B cell (primary cell): ENCODE measurements at places on chromosomes 12 and 14.

DNA sequence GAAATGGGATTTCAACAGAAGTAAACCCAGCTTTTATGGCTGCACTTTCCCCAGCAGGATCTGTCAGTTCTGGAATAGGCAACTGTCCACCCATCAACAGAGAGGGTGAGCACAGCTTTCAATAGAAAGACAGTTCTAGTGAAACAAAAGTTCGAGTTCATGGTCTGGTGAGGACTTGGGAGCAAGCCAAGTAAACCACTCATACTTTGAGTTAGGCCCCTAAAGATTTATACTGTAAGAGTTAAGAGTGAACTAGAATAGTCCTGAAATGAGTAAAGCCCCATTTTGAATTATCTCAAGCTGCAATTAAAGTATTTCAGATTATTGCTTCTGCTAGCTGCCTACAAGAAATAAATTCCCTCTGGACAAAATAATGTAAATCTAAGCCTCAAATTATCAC, 82.6 kb downstream of the METTL25 start:
- H3K4me1 ChIP-seq = no peaks in the 10 kb centered on the region
- no peak overlapping the region for H3K4me3 ChIP-seq
- peaks cover 2% of the 10 kb centered on the region for H3K36me3 ChIP-seq
- no peak for DNase-seq

DNA sequence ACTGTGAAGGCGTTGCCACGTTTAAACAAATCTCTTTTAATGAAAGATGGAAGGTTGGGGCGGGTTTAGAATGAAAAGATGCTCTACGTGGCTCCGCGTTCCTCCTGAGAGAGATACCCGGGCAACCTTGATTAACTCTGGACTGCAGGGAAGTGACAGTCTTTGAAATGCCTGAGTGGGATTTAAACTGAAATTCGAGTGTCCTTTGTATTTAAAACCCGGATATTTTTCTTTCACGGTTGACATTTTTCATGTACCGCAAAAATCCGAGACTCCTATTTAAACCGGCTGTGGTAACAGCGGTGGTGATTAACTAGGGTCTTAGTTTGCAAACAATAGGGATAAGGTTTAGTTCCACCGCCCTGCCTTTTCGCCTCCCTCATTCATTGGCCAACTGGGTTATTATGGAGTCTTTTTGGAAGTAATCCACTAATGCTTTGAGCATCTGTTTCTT, 707 bp downstream of the G2E3 start:
- H3K4me1 ChIP-seq = peaks cover 15% of the 10 kb centered on the region
- peak overlapping the region; percentile 77 for H3K27ac ChIP-seq
- H3K4me3 ChIP-seq = peak overlapping the region; percentile 97
- no peaks in the 10 kb centered on the region for H3K27me3 ChIP-seq

DNA sequence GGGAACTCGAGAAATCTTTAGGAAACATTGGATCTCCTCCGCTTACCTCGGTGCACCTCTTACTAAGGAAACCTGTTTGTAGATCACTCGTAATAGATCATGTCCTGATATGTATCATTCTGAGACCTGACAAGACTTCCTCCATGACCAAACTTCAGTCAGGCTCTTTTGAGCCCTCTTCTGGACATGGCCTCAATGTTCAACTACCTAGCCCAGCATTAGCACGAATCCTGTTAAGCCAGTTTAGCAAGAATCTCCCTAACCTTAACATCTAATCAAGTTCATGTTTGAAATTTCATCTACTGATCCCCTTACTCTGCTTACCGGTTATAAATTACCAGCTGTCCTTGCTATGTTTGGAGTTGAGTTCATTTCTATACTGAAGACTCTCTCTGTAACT, 713.9 kb upstream of the USP15 start:
- H3K4me1 ChIP-seq = no peaks in the 10 kb centered on the region
- DNase-seq = no peak
- no peaks in the 10 kb centered on the region for H3K27me3 ChIP-seq

DNA sequence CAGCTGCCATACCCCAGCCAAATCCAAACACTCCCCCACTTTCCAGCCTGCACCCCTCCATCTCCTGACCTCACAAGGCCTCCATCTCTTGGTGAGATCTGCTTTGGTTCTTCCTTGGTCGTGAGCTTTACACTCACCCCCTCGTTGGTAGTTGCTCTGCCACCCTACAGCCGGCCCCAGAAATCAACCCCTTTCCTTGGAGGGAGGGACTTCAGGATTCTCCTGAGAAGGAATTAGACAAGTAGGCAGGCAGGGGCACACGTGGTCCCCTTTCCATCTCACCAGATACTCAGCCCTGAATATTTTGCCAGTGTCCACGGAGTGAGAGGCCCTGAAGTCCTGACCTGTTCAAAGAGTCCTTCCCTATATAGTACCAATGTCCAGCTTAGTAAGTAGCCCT, 120.0 kb upstream of the PWP1 start:
- DNase-seq = no peak
- no peak overlapping the region for H3K4me3 ChIP-seq
- no peaks in the 10 kb centered on the region for H3K36me3 ChIP-seq

GRCh38 chr14:99440278-99440677, 40.4 kb downstream of the SETD3 start:
- no peaks in the 10 kb centered on the region for H3K27me3 ChIP-seq
- peaks cover 23% of the 10 kb centered on the region for H3K36me3 ChIP-seq
- DNase-seq = no peak
- peaks cover 5% of the 10 kb centered on the region for H3K4me1 ChIP-seq
- H3K4me3 ChIP-seq = no peak overlapping the region

DNA sequence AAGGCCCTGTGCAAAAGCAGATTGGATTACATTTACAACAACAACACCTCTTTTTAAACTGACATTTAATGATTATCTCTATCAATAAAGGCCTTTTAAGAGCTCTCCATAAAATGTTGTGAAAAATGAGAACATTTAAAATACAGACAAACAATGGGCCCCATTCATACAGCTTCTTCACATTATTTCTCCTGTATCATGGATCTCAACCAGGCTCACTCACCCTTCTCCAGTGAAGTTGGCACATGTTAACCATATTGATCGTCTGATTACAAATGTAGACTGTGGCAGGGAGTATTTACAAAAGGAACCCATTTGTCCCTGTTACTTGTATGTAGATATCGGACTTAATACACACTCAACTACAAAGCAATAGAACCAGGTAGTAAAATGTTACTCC, 220.2 kb upstream of the BTG1 start:
- no peaks in the 10 kb centered on the region for H3K36me3 ChIP-seq
- no peak for DNase-seq
- no peaks in the 10 kb centered on the region for H3K27me3 ChIP-seq
- H3K4me1 ChIP-seq = peaks cover 55% of the 10 kb centered on the region
- no peak overlapping the region for H3K4me3 ChIP-seq
